ENCODE measurements at places on chromosomes 11 and 22.

DNA sequence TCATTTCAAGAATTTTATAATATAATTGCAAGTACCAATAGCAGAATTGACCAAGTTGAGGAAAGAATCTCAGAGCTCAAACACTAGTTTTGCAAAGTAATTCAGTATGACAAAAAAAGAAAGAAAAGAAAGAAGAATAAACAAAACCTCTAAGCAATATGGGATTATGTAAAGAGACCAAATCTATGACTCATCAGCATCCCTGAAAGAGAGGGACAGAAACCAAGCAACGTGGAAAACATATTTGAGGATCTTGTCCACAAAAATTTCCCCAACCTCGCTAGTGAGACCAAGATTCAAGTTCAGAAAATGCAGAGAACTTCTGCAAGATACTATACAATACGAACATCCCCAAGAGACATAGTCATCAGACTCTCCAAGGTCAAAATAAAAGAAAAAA lies 203.7 kb upstream of the DDI1 start:
- DNase-seq = no peak

GRCh38 chr11:103528596-103528995 lies 419.4 kb downstream of the DYNC2H1 start:
- DNase-seq = no peak

GRCh38 chr11:109728056-109728455 lies 306.1 kb downstream of the C11orf87 start:
- DNase-seq = no peak

- no peak for DNase-seq
Measured at GRCh38 chr11:65432100-65432650, 9.6 kb downstream of the NEAT1 start.

- no peak for DNase-seq
Measured at GRCh38 chr11:70495351-70496310, 97.3 kb downstream of the CTTN start.

DNA sequence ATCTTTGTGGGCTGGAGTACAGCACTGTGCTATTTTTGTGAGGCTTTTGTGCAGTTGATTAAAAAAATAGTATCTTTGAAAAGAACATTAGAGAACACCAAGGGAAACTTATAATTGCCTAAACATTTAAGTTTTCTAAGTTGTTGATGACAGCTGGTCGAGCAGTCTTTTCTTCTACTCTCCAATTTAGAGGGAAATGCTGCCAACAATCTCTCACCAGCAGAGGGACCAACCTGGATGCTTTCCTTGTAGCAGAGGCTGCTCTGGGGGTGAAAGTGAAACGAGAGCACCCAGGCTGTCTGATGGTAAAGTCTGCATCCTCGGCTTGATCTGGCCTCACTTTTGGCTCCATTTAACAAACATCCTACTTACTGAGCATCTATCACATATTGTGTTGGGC lies 1286.5 kb upstream of the TENM4 start:
- DNase-seq = no peak

Data from hypothalamus (tissue), 51 donors.